ENCODE measurements at places on chromosomes 7 and 10.

- DNase-seq: no peak
Observed at GRCh38 chr7:135917721-135918120, 59.4 kb downstream of the MTPN start.

DNA sequence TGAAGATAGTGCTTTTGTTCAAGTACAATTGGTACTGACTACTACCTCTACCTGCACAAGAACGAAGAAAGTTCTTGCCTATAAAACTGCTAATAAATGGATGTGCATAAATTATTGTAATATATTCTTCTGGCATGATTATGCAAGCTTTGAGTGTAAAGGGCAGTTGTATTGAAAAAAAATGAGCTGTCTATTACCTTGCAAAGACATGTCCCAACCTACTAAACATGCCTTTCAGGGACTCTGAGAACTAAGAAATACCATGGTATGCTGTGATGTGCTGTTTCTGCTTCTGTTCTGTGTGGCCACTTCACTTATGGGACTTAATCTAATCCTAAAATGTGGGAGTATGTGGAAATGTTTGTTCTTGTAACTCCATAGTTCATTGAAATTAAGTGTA is 1083.4 kb downstream of the LRMDA start:
- DNase-seq: no peak

- DNase-seq: no peak
Observed at GRCh38 chr7:31192986-31193385, 140.9 kb downstream of the ADCYAP1R1 start.

GRCh38 chr10:75352650-75353049 is 48.9 kb downstream of the ZNF503 start:
- DNase-seq: no peak

GRCh38 chr7:130366564-130366963 is 13.7 kb upstream of the CPA1 start:
- DNase-seq: no peak

GRCh38 chr7:50866343-50867033 is 83.8 kb upstream of the GRB10 start:
- DNase-seq: no peak

- no peak for DNase-seq
Observed at GRCh38 chr10:10540398-10540797, 477.3 kb upstream of the CELF2 start.

GRCh38 chr10:60942788-60943315 is 1.1 kb downstream of the RHOBTB1 start:
- DNase-seq: no peak

Data from T-helper 2 cell (primary cell).